Thyroid gland (tissue), 4 donors: ENCODE measurements at places on chromosomes 12 and 14.

DNA sequence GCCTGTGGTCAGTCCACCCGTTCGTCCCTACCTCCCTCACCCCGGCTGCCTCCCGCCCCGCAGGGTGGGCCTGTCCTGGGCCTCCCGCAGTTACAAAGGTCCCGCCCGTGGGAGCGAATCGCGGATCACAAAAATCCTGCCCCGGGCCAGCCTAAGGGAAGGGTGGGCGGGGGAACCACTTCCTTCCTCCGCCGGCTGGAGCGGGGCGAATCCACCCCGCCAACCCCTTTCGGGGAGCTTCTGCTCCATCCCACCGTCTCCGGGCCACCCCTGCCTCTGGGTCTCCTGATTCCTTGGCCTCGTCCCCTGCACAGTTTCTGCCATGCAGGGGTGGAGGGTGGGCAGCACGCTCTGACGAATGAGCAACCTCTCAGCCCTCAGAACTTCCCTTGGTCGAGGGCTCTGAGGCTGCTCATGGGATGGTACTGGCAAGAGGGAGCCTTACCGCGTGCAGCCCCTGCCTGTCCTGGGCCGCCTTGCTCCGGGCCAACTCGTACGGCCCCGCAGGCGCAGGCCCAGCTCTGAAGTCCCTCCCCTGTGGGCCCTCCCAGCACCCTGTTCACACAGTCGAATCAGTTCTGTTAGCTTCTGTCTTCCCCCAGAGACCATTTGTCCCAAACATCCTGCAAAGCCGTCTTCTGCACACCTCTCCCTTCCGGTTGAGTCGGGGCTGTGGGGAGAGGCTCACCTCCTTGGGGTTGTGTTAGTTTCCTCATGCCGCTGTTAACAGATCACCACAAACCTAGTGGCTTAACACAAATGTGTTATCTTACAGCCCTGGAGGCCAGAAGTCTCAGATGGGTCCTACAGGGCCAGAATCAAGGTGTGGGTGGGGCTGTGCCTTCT lies 589 bp upstream of the HVCN1 start:
- H3K4me1 ChIP-seq = peaks cover 8% of the 10 kb centered on the region
- H3K4me3 ChIP-seq = peak overlapping the region; percentile 58
- peak; percentile 42 for DNase-seq

- H3K4me3 ChIP-seq = no peak overlapping the region
- no peaks in the 10 kb centered on the region for H3K36me3 ChIP-seq
- no peaks in the 10 kb centered on the region for H3K27me3 ChIP-seq
- H3K27ac ChIP-seq = peak overlapping the region; percentile 94
- H3K4me1 ChIP-seq = peaks cover 97% of the 10 kb centered on the region
Observed at GRCh38 chr12:113240395-113240794, 19.1 kb downstream of the TPCN1 start.

- no peak overlapping the region for H3K27ac ChIP-seq
- no peaks in the 10 kb centered on the region for H3K27me3 ChIP-seq
- H3K4me3 ChIP-seq = no peak overlapping the region
- DNase-seq = no peak
Observed at GRCh38 chr14:102626530-102626929, 34.1 kb downstream of the RCOR1 start.

DNA sequence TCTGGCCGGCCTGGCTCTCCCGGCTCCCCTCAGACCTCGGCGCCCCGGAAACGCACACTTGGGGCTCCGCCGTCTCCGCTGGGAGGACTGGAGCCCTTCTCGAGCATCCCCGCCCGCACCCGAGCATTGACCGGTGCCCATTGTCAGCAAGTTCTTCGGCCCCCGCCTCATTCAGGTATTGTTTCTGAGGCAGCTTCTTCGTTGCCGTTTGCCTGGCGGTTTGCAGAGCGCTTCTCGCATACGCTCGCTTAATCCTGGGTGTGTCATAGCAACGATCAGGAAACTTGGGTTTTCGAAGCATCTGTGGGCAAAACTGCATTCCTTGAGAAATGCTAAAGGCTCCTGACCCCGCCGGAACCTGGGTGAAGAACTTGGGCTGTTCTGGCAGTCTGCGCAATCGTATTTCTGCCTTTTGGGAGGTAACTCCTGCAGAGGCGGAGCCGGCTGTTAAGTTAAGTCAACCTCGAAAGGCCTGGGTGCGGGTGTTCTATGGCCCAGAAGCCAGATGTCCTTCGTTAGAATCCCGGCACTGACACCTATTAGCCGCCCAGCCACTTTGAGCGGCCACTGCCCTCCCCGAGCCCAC lies 518 bp downstream of the GSKIP start:
- peak; percentile 71 for DNase-seq
- no peaks in the 10 kb centered on the region for H3K27me3 ChIP-seq
- no peak overlapping the region for H3K27ac ChIP-seq
- peaks cover 21% of the 10 kb centered on the region for H3K4me1 ChIP-seq
- H3K4me3 ChIP-seq = peak overlapping the region; percentile 51
